Articular chondrocyte of knee joint (primary cell): ENCODE measurements at places on chromosomes 11 and 22. TPM values are rescaled to one million over a fixed set of nuclear protein-coding genes. Genes with fewer than 3 reads are reported as not detected.

LARGE1 gene
- 12.2 and 12.6 TPM in 2 replicates for total RNA-seq

KRTAP5-8 gene
- 0.22 and 0.26 TPM in 2 replicates for total RNA-seq

CLDN5 gene
- total RNA-seq: 0.13 and 0.76 TPM in 2 replicates

TCN2 gene
- 4.4 and 5.5 TPM in 2 replicates for total RNA-seq
